CD4-positive, alpha-beta memory T cell (primary cell): ENCODE measurements at places on chromosomes 7 and 10. TPM values are rescaled to one million over a fixed set of nuclear protein-coding genes. Genes with fewer than 3 reads are reported as not detected.

DNA sequence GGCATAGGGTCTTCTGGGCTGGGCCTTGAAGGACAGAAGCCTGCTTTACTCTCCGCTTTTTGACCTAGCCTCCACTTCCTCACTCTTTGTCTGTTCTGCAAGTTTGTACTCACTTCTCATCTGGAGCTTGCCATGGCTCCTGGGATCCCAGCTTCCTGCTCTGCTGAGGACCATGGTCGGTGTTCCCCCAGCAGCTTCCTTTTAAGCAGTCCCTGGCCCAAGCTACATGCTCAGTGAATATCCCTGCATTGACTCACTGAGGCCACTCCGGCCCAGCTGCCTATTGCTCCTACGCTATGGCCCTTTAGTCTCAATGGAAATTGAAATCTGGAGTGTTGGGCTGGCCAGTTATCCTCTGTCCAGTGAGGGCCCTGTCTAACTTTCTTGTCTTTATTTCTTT, 427.7 kb downstream of the RPS24 start:
- DNase-seq = no peak
- no peak overlapping the region for H3K4me3 ChIP-seq
- H3K36me3 ChIP-seq = no peaks in the 10 kb centered on the region
- H3K4me1 ChIP-seq = no peaks in the 10 kb centered on the region
- H3K27ac ChIP-seq = no peak overlapping the region

GRCh38 chr7:134375206-134375605, 58.5 kb upstream of the SLC35B4 start:
- no peak for DNase-seq
- no peaks in the 10 kb centered on the region for H3K27me3 ChIP-seq
- no peaks in the 10 kb centered on the region for H3K4me1 ChIP-seq
- no peak overlapping the region for H3K27ac ChIP-seq

The MYO3A gene
- total RNA-seq = not detected

GRCh38 chr10:33165911-33166310, 168.6 kb downstream of the NRP1 start:
- no peak for DNase-seq
- no peaks in the 10 kb centered on the region for H3K36me3 ChIP-seq
- H3K4me3 ChIP-seq = no peak overlapping the region
- H3K27ac ChIP-seq = no peak overlapping the region
- peaks cover 10% of the 10 kb centered on the region for H3K4me1 ChIP-seq
- H3K27me3 ChIP-seq = no peaks in the 10 kb centered on the region

DNA sequence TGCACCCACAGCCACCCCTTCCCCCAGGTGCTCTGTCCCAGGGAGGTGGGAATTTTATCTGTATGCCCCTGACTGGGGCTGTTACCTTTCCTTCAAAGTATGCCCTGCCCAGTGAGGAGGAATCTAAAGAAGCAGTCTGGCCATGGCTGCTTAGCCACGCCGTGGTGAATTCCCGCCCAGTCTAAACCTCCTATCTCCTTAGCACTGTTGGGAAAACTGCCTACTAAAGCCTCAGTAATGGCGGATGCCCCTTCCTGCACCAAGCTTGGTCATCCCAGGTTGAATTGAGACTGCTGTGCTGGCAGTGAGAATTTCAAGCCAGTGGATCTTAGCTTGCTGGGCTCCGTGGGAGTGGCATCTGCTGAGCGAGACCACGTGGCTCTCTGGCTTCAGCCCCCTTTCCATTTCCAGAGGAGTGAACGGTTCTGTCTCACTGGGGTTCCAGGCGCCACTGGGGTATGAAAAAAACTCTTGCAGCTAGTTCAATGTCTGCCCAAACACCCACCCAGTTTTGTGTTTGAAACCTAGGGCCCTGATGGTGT, 87.2 kb downstream of the ABCC2 start:
- H3K27ac ChIP-seq = no peak overlapping the region
- H3K4me3 ChIP-seq = no peak overlapping the region
- H3K36me3 ChIP-seq = no peaks in the 10 kb centered on the region
- H3K4me1 ChIP-seq = peaks cover 21% of the 10 kb centered on the region

DNA sequence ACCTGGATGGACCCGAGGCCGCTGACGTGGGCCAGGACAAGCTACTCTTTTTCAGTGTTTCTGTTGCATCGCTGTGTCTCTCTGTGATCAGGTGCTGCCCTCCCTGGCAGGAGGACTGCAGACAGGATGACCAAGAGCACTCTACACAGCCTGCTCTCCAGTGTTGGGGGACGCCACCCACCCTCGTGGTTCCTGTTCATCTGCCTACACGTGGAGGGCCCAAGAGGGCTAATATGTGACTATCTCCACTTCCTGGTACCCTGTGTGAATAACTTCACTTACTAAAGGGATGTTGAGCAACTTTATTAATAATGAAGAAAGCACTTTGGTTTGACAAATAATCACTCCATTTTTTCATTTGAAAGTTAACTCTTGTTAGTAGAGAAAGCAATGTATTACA, 101.3 kb downstream of the EGFR start:
- H3K27ac ChIP-seq = no peak overlapping the region
- H3K4me3 ChIP-seq = no peak overlapping the region
- DNase-seq = no peak
- no peaks in the 10 kb centered on the region for H3K36me3 ChIP-seq
- no peaks in the 10 kb centered on the region for H3K4me1 ChIP-seq

GRCh38 chr10:86205306-86206239, 161.0 kb downstream of the GRID1 start:
- DNase-seq = no peak
- no peaks in the 10 kb centered on the region for H3K27me3 ChIP-seq
- H3K4me3 ChIP-seq = no peak overlapping the region
- H3K4me1 ChIP-seq = no peaks in the 10 kb centered on the region
- no peaks in the 10 kb centered on the region for H3K36me3 ChIP-seq

The NKX2-3 gene
- not detected for total RNA-seq

The PLAC9 gene
- not detected for total RNA-seq

The GPAM gene
- 8.8 TPM for total RNA-seq

- no peaks in the 10 kb centered on the region for H3K4me1 ChIP-seq
- DNase-seq = no peak
- no peaks in the 10 kb centered on the region for H3K36me3 ChIP-seq
- H3K27ac ChIP-seq = no peak overlapping the region
- peaks cover 3% of the 10 kb centered on the region for H3K27me3 ChIP-seq
These were observed 94.2 kb upstream of the PRKCQ start for GRCh38 chr10:6674291-6674690.

The CYP26A1 gene
- total RNA-seq = not detected

DNA sequence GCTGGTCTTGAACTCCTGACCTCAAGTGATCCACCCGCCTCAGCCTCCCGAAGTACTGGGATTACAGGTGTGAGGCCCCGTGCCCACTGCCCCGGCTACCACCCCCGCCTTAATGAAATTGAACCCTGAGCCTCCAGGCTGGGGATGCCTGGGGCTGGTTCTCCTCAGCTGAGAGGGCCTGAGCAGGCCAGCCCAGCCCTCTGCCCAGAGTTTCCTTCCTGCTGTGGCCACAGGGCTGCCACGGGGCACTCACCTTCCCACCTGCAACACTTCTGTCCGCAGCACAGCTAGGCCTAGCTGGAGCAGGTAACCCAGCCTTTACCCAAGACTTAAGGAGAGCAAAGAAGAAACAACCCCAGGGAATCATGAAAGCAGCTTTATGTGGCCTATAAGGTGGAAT, 78.1 kb upstream of the ANLN start:
- DNase-seq = no peak
- peaks cover 3% of the 10 kb centered on the region for H3K4me1 ChIP-seq
- H3K4me3 ChIP-seq = no peak overlapping the region
- no peaks in the 10 kb centered on the region for H3K36me3 ChIP-seq
- no peak overlapping the region for H3K27ac ChIP-seq

- H3K27me3 ChIP-seq = peaks cover 33% of the 10 kb centered on the region
- H3K27ac ChIP-seq = no peak overlapping the region
- peaks cover 6% of the 10 kb centered on the region for H3K4me1 ChIP-seq
- H3K36me3 ChIP-seq = no peaks in the 10 kb centered on the region
- no peak overlapping the region for H3K4me3 ChIP-seq
These were observed 701 bp upstream of the GBX1 start for GRCh38 chr7:151168003-151168786.

The OR2A12 gene
- total RNA-seq = not detected

DNA sequence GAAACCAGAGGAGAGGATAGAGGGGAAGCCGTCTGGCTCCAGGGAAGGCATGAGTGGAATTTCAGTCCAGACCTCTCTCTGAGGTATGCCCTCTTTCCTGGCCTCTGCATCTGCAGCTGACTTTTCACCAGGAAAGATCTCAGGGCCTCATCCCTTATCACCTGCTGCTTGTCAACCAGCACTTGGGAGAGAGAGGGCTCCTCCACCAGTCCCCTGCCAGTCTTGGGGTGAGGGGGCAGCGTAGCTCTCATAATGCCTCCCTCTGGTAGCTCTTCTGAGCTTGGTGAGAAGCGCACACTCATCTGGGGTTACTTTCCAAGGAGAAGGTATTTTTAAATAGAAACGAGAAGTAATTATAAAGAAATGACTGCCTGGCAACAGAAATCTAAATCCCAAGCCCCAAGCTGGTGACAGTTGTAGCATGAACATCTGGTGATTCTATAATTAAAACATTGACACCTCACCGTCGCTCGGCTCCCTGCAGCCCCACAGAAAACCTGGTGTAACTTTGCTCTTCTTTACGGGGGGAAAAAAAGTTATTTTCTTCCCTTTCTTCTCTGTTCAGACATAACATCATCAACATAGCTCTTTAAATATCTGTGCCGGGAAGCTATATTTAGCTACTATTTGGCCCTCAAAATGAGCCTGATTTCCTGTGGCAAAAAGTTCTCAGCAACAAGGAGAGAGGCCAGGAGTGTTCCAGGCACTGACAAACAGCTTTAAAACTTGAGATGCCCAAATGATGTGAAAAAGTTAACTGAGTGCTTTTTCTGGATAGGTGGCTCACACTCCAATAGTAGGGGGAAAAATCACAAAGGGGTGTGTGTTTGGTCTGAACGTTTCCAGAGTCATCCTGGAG, 26.9 kb downstream of the HIP1 start:
- H3K27ac ChIP-seq = no peak overlapping the region
- H3K27me3 ChIP-seq = no peaks in the 10 kb centered on the region
- no peaks in the 10 kb centered on the region for H3K4me1 ChIP-seq
- no peaks in the 10 kb centered on the region for H3K36me3 ChIP-seq
- DNase-seq = no peak

The GRIFIN gene
- total RNA-seq = not detected

DNA sequence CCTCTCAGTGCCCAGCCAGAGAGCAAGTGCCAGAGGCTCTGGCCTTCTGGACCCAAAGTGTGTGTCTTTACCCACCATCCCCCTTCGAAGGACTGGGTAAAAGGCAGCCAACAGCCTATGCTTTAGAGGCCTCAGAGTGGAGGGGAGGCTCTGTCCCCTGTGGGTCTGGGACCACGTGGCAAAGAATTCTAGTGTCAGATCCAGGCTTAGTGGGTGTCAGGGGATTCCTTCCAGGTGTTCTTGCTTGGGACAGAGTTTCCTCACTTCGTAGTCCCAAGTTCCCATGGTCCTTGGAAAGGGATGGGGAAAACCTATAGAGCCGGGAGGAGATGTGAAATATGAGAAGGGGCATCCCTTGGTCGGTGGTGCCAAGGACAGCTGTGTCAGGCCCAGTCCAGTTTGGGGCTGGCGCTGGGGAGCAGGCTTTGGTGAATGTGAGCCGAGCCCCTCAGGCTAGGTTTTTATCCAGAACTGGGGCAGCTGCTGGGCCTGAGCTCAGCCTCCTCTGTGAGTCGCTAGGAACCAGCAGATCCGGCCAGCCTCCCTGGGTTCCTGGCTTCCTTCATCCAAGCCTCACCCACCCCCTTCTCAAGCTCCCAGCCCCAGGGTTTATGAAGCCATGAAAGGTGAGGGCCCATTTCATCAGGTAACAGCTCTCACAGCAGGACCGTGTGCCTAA, 71.2 kb downstream of the C10orf105 start:
- no peak for DNase-seq
- H3K4me3 ChIP-seq = no peak overlapping the region
- no peaks in the 10 kb centered on the region for H3K36me3 ChIP-seq
- no peaks in the 10 kb centered on the region for H3K4me1 ChIP-seq

The RBP4 gene
- not detected for total RNA-seq

GRCh38 chr7:150939052-150939451, 39.1 kb downstream of the KCNH2 start:
- H3K27me3 ChIP-seq = no peaks in the 10 kb centered on the region
- no peaks in the 10 kb centered on the region for H3K36me3 ChIP-seq
- H3K4me3 ChIP-seq = no peak overlapping the region
- peaks cover 44% of the 10 kb centered on the region for H3K4me1 ChIP-seq

DNA sequence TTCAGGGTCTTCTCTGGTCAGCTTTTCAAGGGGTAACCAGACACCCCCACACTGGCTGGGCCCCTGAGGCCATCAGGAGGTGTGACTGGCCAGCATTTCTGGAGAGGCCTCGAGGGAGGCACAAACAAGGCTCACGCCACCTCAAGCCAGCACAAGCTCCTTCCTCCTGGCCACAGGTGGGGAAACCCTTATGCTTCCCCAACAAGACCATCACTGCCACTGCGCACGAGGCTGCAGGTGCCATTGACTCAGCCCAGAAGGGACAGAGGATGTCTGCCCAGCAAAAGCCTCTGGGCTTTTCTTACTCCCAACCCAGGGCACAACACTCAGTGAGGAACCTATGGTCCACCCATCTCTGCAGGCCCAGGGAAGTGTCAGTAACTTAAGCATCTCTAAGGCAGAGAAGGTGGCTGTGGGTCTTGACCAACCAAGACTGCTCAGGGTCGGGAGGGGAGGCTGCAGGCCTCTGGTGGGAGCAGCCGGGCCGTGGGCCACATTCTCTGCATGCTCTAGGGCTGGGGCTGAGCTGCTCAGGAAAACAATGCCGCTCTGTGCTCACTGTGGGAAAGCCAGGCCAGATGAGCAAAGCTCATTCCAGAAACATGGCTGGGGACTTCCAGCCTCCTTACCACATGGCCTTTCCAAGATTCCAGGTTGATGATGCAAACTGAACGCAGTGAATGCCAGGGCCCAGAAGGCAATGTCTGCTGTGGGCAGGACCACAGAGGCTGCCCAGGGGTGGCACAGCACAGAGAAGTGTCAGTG, 24.2 kb upstream of the RASSF4 start:
- DNase-seq = no peak
- H3K36me3 ChIP-seq = no peaks in the 10 kb centered on the region
- H3K4me3 ChIP-seq = no peak overlapping the region
- H3K27me3 ChIP-seq = no peaks in the 10 kb centered on the region

The SKIDA1 gene
- 0.73 TPM for total RNA-seq

GRCh38 chr7:96337519-96337918, 15.6 kb upstream of the SLC25A13 start:
- no peaks in the 10 kb centered on the region for H3K27me3 ChIP-seq
- no peaks in the 10 kb centered on the region for H3K36me3 ChIP-seq
- no peak for DNase-seq
- H3K4me1 ChIP-seq = no peaks in the 10 kb centered on the region

GRCh38 chr7:110669410-110669809, 421.5 kb upstream of the LRRN3 start:
- no peaks in the 10 kb centered on the region for H3K36me3 ChIP-seq
- H3K27ac ChIP-seq = no peak overlapping the region
- DNase-seq = no peak
- no peak overlapping the region for H3K4me3 ChIP-seq
- H3K4me1 ChIP-seq = no peaks in the 10 kb centered on the region

The ENO4 gene
- not detected for total RNA-seq

The SYT15B gene
- 0.38 TPM for total RNA-seq

GRCh38 chr7:128676665-128677064, 4.6 kb downstream of the GARIN1A start:
- no peaks in the 10 kb centered on the region for H3K4me1 ChIP-seq
- no peak overlapping the region for H3K27ac ChIP-seq
- H3K27me3 ChIP-seq = peaks cover 8% of the 10 kb centered on the region
- H3K4me3 ChIP-seq = no peak overlapping the region

GRCh38 chr7:151424799-151425198, 15.0 kb upstream of the WDR86 start:
- H3K27ac ChIP-seq = no peak overlapping the region
- no peak for DNase-seq
- H3K4me3 ChIP-seq = no peak overlapping the region
- H3K27me3 ChIP-seq = no peaks in the 10 kb centered on the region

The CUBN gene
- total RNA-seq = 10.9 TPM
